ENCODE measurements at places on chromosomes 7 and 10.

DNA sequence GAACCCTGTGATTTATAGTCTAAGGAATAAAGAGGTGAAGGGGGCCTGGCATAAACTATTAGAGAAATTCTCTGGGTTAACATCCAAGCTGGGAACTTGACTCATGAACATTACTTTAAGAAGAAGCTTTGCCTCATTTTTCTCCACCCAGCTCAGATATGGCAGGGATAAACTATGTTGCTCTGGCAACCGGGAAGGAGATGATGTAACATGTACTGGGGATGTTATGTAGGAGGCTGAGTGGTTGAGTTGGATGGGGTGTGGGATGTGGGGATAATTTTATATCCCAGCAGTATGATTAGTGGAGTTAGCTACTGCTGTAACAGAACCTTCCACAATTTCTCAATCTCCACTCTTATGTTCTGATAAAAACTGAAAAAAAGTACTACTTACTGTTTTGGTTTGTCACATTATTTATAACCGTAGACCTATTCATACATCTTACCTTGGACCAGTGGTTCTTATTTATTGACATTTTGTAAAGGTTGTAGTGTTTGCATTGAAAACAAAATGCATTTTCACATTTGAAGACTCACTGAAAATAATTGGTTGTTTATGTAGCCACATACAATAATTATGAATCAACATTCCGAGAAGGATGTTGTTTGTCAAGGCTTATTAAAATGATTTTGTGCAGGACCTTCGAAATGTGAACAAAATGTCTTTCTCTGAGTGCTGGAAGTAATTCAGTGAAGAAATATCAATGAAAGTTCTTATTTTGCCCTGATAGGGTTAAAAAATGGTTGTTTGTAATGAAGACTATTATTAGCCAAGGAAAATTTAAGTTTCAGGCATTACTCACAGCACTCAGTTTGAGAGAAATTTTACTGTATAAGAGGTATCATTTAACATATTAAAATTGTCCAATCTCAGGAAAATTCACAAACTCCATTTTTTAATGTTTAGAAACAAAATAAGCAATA is 1.3 kb downstream of the OR2F2 start:
- no peak for DNase-seq

DNA sequence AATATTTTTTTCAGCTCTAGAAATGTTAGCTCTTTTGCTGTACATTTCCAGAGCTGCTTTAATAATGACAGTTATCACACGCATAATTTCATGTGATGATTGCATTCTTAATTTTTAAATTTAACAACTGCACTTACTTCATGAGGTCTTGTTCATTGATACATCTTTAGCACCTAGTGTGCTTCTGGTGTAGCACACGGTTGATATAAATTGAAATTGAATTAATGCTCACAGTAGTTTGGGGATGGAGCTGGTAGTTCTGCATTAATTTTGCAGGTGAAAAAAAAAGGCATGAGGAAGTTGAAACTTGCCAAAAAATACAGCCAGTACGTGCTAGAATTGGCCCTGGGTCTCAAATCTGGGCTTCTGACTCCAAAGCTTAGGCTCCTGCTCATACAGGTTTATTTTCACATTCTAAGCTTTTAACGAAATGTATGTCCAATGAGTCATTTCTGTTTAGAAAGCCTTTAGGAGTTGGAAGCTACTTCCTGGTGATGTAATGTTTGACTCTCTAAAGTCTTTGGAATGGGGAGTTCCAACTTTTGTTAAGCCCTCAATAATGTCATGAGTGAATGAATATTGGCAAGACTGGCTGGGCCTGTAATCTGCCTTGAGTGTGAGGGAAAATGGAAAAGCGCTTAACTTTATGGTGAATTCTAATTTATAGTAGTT is 62.5 kb downstream of the DAGLB start:
- no peak for DNase-seq

DNA sequence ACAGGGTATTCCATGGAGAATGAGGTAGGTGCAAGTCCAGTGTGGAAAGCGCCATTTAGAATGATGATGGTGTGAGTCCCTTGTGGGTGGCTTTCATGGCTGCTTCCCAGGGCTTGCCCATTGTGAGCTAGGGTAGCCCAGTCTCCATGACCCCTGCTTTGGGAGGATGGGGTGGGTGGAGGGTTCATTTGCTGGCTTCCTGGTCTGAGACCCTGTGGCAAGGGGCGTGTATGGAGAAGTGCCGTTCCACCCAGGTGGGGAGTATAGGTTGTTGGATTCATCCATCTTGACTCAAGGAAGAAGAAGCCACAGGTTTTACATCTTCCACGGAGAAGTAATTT is 27.7 kb downstream of the CCM2 start:
- no peak for DNase-seq

GRCh38 chr7:139043823-139044812 is 8.3 kb upstream of the ZC3HAV1L start:
- DNase-seq = peak; percentile 75

GRCh38 chr10:12445701-12446334 is 96.5 kb downstream of the CAMK1D start:
- no peak for DNase-seq

GRCh38 chr7:91314591-91315323 is 50.5 kb downstream of the FZD1 start:
- no peak for DNase-seq

DNA sequence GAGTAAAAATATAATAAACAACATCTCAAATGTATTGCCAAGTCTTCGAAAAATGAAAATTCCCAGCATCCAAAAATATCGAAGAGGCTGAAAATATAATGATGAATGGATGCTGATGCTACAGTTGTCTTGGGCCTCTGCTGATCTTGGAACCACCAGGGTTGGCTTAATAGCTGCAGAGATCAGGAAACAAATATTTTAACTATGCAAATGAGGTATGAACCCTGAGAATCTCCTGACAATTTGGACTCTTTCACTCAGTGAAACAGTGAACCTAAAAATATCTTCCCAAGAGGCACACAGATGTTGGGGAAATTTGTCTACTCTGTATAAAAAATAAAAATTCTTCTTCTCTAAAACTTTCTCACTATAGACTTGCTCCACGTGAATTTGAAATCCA is 97.7 kb upstream of the EGFR start:
- no peak for DNase-seq

DNA sequence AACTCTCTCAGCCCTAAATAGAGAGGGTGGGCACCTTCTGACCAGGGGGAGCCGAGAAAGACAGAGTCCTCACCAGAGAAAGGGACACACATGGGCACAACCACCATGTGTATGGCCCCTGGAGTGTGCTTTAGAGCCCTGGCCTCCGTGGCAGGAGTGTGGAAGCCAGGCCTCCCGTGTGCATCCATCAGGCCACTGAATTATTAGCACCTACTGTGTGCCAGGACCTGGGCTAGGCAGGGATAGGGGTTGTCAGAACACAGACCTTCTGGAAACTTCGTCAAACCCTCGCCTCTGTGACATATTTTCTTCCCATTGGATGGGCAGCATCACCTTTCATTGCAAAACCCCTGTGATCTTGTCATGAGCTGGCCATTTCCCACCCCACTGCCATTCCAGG is 78.5 kb downstream of the ZMIZ1 start:
- DNase-seq = no peak

DNA sequence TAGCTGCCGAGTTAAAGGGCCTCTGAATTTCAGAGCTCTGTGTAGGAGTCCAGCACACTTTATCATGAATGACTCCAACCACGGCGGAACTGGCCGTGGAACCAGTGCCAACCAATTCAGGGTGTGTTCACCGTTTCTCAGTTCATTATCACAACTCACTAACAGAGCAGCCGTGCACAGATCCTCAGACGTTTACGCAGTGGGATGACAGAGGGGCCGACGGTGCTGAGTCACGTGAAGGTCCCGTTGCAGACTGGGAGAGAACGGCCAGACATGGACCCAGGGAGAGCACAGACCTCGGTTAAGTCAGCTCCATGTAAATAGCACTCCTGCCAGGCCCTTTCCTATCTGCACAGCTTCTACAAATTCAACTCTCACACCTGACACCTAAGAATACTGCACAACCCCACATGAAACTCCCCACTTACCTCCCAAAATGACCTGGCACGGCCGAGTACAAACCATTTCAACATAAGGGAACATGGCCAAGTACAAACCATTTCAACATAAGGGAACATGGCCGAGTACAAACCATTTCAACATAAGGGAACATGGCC is 95.5 kb downstream of the DIP2C start:
- DNase-seq = no peak

DNA sequence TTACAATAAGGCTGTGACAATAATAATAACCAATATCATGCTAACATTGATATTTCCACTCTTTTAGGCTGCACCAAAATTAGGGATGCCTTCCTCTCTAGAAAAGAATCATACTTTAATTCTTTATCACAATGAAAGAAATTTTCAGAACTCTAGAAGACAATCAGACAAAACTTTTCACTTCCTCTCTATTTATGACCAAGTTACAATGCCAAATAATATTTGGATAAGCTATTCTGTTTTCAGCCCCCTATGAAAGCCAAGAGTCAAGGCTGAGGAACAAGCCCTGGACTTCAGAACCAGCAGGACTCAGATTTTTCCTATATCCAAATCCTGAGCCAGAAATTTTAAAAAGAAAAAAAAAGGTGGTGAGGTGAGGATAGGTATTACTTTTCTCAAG is 4.6 kb downstream of the HYCC1 start:
- no peak for DNase-seq

- no peak for DNase-seq
Measured at GRCh38 chr7:139367438-139368155, 7.9 kb downstream of the LUC7L2 start.

GRCh38 chr7:100799037-100799896 is 28.1 kb downstream of the EPHB4 start:
- DNase-seq = peak; percentile 66

GRCh38 chr10:62577666-62578291 is 203.6 kb downstream of the ZNF365 start:
- no peak for DNase-seq

DNA sequence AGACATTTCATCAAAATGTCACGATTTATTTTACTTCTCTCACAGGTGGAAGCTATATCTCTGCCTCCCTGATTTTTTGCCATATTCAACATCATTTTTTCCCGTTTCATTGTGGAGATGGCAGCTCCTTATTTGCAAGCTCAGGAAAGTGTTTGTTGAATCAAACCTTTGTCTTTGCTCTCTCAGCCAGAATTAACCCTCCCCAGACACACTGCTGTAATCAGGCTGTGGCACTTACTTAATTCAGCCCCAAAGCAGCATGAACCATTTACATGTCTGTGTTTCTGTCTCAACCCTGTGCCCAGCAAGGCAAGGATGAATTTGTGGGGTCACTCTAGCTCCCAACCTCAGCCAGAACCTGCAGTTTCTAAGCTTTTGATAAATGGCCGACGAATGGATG is 397.2 kb downstream of the TCERG1L start:
- DNase-seq = no peak

- DNase-seq = no peak
Measured at GRCh38 chr10:109904397-109904796, 18.9 kb downstream of the XPNPEP1 start.

DNA sequence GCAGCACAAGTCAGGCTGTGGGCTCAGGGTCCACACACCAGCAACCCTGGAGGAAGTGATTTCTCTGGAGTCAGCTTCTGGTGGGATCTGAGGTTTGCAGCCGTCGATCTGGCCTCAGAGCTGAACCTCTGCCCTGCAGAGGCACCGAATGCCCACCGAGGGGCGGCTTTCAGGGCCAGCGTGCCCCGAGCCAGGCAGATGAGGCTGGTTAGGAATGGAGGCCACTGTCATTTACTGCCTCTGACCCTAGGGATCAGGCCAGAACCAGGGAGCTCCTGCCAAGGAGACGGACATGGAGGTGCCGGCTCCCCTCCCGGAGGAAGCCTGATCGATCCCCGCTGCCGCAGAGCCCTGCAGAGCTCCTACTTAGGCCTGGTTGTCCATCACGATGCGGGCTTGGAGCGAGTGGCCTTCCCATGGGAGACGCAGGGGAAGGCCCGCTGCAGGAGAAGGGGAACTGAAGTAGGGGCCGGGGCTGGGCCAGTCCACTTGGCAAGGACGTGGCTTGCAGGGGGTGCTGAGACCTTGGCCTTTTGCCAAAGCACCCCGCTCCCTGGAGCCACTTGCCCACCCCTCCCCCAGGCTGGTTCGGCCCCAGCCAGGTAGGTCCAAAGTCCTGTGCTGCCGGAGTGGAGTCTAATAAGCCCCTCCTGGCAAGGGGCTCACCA is 19.6 kb upstream of the ELFN1 start:
- no peak for DNase-seq

DNA sequence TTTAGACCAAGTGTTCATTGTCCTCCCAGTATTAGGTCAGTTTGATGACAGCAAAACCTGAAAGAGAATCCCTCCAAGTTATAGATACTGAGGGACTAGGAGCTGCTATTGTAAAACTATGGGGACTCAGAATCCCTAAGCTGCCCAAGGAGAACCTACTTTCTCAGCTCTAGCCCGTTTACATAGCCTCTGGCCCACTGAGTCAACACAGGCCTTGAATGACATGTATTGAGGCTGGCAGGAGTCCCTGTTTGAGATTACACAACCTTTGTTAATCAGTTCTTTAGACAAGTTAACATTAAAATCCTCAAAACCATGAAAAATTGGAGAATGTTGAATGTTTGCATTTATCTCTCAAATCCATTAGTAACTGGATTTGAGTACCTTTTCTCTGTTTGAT is 1079.0 kb downstream of the KCNMA1 start:
- no peak for DNase-seq

GRCh38 chr10:32943854-32944661 is 14.0 kb downstream of the ITGB1 start:
- DNase-seq = no peak

GRCh38 chr7:66640802-66641525 is 12.3 kb downstream of the KCTD7 start:
- no peak for DNase-seq

- DNase-seq = no peak
Measured at GRCh38 chr7:132486274-132486610, 90.0 kb downstream of the PLXNA4 start.

GRCh38 chr10:114115661-114116445 is 58.1 kb downstream of the CCDC186 start:
- no peak for DNase-seq

GRCh38 chr10:88873757-88874156 is 6.3 kb upstream of the STAMBPL1 start:
- DNase-seq = no peak

- DNase-seq = no peak
Measured at GRCh38 chr10:17368708-17369272, 85.6 kb downstream of the ST8SIA6 start.

DNA sequence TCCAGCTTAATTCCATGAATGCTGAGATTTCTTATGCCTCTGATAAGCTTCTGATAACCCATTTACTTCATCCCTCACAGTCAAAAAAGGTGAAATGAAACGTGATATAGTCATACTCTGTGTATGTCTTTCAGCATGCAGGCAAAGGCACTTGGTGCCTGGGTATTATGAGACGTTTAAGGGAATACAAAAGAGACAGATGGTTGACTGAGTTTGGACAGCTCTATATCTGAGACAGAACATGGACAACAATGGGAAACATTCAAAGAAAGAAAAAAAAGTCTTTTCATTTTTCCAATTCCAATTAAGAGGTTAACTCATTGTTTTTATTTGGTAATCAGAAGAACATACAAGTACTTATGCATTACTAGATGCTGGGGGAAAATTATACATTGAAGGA is 96.2 kb downstream of the PPP1R17 start:
- DNase-seq = no peak

Measured in activated T-cell treated with anti-CD3 and anti-CD28 coated beads, Interleukin-2, amount 50 U/mL, for 24 hours (primary cell).